Stimulated activated CD4-positive, alpha-beta T cell treated with anti-CD3 and anti-CD28 coated beads, Interleukin-1b, Interleukin-23, amount 100 ng/mL, for 48 hours (primary cell): ENCODE measurements at places on chromosomes 11 and 22.

DNA sequence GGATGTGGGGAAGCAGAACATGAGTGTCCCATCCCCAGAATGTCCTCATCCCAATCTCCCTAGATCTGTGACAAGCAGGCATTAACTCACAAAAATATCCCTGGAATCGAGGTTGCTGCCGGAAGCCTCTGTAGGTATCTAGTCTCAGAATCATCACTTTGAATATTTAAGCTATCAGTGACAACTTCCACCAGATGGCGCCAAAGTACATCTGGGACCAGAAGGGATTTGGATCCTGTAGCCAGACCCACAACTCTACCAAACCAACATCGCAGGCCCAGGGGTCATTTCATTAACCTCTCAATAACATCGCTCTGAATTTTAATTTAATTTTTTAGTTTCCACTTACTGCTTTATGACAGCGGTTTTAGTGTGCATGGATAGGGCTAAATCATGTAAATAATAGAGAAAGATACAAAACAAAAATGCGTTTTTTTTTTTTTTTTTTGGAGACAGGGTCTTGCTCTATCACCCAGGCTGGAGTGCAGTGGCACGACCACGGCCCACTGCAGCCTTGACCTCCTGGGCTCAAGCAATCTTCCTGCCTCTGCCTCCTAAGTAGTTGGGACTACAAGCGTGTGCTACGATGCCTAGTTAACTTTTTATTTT, 1.1 kb upstream of the EXT2 start:
- peak; percentile 72 for DNase-seq

DNA sequence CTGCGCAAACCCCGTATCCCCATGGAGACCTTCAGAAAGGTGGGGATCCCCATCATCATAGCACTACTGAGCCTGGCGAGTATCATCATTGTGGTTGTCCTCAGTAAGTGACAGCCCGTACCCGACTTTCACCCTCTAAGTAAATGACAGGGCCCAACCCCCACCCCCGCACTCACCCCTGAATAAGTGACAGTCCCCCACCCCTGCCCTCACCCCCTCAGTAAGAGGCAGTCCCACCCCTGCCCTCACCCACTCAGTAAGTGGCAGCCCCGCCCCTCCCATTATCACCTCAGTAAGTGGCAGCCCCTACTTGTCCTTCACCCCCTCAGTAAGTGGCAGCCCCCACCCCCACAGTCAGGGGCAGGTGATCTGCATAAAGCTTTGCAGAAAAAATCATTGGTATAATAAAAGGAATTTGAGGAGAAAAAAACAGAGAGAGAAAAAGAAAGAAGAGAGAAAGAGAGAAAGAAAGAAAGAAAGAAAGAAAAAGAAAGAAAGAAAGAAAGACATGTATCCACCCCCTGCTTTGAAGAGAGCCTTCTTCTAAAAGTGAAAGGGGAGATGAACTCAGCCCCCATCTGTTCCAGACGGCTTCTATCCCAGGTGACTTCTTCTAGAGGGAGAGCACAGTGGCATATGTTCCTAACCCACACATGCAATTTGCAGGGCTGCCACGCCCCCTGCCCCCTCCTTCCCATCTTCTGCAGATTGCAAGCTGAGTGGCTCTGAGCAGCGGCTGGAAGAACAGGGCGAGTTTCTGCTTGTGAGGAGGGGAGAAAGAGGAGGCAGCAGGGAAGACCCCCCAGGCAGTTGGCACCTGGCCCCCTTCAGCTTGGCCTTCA, 12.5 kb upstream of the SMIM35 start:
- no peak for DNase-seq

GRCh38 chr11:29432719-29433325, 584.0 kb downstream of the KCNA4 start:
- DNase-seq: no peak

DNA sequence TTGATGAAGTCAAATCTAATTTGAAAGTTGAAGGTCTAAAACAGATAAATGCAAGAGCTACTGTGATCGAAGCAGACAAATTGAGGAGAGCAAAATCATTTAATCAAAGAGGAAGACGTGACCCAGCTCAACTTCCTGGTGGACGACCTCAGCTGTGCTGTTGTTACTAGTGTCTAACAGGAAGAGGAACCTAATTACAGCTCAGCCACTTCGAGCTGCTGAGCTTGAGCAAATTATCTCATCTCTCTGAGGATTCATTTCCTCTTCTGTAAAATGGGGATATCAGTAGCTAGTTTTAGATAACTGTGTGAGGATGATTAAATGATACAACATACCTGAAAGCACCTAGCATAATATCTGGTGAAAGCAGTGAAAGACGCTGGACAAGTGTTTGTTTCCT, 48.6 kb upstream of the OLFML1 start:
- DNase-seq: no peak

DNA sequence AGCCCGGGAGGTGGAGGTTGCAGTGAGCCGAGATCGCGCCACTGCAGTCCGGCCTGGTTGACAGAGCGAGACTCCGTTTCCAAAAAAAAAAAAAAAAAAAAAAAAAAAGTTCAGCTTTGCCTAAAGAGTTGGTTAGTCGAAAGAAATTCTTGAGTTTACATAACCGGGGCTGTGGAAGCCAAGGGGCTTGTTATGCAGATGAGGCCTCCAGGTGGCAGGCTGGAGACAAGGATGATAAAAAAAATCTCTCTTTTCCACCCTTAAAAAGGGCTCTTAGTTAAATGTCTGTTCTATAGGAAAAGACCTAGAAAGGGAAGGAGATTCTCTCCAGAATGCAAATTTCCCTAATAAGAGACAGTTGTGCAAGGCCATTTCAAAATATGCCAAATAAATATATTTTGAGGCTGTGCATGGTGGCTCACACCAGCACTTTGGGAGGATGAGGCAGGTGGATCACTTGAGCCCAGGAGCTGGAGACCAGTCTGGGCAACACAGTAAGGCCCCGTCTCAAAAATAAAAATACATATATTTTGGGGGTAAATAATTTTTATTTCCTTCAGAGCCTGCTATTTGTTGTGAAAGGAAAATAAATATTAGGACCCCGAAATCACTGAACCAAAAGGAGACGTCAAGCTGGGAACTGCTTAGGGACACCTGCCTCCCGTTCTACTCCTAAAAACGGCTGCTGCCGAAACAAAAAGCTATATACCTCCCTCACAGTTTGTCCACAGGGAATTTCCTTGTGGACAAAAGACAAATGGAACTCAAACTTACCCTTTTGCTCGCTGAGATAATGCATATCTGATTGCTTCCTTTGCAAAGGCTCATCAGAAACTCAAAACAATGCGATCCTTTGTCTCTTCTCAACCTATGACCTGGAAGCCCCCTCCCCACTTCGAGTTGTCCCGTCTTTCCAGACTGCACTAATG, 2.4 kb upstream of the IFITM2 start:
- peak; percentile 58 for DNase-seq

DNA sequence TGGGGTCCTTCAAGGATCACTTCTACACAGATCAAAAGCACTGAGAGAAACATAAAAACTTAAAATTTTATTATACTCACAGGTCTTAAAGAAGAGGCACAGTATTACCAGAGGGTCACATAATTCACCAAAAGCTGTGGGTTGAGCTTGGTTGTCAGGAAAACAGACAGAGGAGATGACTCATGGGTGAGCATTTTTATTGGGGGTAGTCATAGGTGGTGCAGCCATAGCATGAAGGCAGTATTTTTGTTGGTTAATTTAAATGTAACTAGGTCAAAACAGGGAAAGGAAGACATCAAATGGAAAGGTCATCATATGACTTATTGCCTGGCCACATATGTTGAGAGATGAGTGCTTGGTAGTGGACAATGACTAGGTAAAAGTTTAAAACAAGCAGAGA, 24.2 kb downstream of the OR5B17 start:
- DNase-seq: no peak

DNA sequence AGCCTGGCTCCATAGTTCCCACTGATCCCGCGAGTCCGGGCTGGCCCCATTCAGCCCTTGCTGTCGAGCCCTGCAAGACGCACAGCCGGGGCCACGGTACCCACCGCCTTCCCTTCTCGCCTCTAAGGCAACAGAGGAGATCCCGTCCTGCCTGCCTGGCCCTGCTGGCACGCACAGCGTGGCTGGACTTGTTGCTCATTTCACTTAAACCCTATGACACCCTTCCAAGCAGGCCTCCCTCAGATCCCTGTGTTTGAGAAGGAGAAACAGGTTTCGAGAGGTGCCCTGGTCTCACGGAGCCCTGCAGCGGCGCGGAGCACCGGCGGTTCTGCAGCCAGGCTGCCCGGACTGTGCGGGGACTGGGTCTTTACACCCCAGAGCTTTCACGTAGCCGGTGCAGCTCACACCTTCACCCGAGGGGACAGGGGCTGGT, 1048.4 kb downstream of the BRD1 start:
- DNase-seq: no peak

DNA sequence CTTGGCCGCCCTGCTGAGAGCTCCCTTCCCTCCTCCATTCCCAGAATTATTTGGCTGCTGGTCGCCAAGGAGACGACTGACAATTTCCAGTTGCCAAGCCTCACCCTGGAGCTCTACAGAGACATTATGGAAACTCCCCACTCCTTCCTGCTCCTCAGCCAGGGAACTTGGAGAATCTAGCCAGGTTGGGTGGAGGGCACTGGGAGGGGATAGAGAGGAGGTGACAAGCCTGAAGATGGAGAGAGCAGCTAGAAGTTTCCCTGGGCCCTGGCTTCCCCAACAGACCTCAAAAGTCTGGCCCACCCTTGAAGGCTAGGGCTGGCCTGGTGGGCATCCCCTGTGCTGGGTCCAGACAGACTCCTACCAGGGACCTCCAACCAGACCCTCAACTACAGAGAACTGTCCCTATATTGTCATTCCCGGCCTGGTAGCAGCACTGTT, 6.7 kb upstream of the VSIG10L2 start:
- no peak for DNase-seq

DNA sequence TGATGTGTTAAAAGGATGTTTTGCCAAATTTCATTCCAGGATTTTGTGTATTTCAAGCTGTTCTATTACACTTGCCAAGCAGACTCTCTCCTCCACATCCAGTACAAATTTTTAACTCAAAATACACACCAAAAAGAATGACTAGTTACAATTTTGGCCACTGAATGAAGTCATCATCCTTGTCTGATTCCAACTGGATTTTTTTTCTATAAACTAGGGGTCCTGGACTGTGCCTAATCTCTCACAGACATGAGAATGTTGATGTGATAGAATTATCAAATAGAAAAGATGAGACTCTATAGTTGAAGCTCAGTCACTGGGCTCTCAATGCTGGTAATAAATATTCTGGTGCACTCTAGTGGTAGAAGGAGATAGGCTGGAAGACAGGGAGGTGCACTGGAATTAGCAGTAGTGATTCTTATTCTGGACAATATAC, 85.8 kb downstream of the FANCF start:
- DNase-seq: no peak

DNA sequence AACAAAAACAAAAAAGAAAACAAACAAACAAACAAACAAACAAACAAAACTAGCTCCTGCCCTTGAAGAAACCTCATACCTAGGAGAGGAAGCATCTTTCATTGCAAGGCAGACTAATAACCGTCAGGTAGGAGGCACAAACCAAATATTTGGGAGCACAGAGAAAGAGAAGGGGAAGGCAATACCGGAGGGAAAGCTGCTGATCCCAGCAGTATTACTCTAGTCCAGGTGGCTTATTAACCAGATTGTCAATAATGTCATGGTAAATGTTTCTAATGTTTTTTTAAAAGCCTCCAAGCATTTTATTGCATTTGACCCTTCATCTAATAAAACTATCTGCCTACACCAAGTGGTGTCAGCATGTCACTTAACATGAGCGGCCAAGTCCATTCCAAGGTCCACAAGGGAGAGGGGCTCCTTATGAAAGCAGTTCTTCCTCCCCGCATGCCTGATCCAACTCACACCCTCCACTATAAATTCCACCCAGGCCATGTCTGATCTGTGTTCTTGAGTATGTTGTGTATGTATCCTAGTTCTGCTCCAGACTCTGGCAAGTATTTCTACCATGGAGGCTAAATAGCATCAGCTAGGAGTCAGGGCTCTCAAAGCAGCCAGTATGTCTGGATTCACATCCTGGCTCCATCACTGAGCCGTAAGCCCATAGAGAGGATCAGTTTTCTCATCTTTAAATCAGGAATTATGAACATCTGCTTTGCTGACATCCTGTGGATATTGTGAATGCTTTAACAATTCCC, 208.1 kb upstream of the TENM4 start:
- DNase-seq: no peak

DNA sequence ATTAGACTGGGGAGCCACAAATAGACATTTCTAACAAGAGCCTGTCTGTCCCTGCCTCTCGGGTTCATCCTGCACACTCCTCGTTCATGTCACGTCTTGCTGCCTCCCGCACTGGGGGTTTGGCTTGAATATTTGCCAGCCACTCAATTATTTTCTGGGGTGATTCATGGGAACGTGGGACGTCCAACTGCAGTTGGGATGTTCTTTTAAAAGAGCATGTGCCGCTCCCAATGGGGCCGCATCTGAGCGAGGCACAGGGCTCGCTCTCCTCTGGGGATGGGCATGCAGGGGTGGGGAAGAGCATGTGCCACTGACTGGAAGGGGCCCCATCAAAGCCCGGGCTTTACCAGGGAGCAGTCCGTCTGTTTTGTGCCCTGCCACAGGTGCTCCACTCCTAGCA, 43.4 kb downstream of the PARVG start:
- DNase-seq: no peak

DNA sequence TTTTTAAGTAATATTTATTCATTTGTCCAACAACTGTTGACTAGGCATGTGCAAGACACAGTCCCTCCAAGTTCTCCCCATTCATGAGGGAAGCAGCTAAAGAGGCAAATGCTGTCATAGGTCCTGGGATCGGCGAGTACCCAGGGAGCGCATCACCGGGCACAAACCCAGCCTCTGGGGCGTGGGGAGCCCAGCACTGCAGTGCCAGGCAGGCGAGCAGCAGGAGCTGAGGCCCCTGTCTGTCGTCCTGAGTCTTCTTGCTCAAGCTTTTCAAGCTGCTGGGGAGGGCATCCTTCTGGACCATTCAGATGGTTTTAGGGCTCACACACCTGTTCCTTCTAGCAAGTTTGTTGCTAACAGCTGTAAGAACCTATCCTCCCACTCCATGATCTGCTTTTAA, 62.1 kb downstream of the PPFIA1 start:
- no peak for DNase-seq

GRCh38 chr11:18773681-18774080, 17.9 kb downstream of the PTPN5 start:
- no peak for DNase-seq

GRCh38 chr11:68763926-68764657, 12.8 kb upstream of the TESMIN start:
- DNase-seq: no peak

GRCh38 chr22:36145881-36146280, 14.7 kb downstream of the APOL3 start:
- no peak for DNase-seq

DNA sequence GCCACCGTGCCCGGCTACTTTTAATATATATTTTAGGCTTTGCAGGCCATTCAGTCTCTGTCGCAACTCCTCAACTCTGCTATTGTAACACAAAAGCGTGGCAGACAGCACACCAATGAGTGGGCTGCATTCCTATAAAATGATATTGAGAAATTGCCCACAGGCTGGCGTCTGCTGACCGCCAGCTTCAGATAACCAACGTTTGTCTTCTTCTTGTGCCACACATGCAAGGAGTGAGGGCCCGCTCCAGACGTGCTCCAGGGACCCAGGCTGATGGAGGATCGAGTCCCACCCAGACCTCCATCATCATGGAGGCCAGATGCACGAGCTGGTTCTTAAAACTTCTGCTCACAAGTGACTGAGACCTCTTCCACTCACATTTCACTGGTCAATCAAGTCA, 35.4 kb upstream of the LINC01488 start:
- DNase-seq: no peak
